Stimulated activated naive CD4-positive, alpha-beta T cell treated with Interleukin-2 at 50 U/mL for 16 hours (primary cell): ENCODE measurements at places on chromosomes 2 and 18.

- no peak for DNase-seq
Observed at GRCh38 chr18:8741532-8741931, 36.2 kb downstream of the MTCL1 start.

DNA sequence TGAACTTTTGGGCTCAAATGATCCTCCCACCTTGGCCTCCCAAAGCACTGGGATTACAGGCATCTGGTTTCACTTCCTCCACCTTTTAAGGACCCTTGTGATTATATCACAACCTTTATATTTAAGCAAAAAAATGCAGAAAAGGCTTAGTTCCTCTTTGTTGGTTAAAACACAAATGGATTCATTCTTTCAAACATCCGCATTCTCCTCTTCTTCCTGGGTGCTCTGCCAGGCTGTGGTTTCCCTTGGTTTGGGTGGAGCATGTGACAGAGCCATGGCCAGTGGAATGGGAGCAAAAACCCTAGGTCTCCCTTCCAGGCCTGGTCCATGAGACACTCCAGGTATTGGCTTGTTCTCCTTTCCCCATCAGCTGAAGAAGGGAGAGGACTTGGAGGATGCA is 9.9 kb upstream of the SLC66A3 start:
- DNase-seq: no peak

DNA sequence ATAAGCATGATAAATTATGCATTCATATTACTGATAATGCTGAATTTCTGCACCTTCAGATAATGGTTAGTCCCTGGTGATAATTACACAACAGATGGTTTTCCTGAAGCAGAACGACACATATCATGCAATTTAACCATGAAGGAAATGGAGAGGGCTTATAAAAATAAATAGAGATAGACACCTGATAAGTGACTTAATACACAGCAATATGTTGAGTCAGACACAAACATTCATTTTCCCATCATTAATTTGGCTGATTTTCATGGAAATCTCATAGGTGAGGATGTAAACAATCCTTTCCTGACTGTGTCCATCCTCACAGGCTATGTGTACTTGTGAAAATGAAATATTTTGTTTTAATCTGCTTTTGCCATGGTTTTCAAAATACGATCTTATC is 36.9 kb upstream of the DSEL start:
- DNase-seq: no peak

GRCh38 chr2:129231924-129232323 is 747.5 kb upstream of the RAB6C start:
- DNase-seq: no peak

DNA sequence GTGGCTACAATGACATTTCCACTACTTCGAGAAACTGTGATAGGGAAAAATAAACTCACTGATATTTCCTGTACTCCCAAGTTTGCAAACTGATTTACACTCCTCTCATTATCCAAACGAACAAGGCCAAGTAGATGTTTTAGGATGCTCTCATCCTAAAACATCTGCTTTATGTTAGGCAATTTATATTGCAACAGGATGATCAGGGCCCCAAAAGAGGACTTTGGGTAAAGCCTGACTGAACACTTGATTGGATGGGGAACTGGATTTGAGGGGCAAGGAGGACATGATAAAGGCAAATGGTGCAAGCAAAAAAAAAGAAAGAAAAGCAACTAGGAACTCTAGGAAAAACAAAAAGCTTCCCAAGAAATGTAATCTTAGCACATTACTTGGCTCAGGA is 2.1 kb upstream of the HES6 start:
- no peak for DNase-seq

DNA sequence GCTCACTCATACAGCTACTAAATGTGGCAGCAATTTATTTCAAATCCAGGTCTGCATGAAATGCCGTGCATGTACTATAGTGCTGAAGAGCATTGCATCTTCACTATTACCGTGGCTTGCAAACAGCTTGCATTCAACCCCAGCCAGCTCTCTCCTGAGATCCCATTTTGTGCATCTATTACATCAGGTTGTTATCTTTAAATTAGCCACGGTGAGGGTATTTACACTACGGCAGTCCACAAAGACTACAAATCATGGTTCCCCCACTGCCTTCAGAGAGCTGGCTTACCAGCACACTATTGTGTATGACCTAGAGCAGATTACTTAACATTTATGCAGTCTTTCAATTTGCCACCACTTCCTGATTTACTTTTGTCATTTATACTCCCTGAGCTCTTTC is 621.3 kb upstream of the LRATD1 start:
- no peak for DNase-seq

DNA sequence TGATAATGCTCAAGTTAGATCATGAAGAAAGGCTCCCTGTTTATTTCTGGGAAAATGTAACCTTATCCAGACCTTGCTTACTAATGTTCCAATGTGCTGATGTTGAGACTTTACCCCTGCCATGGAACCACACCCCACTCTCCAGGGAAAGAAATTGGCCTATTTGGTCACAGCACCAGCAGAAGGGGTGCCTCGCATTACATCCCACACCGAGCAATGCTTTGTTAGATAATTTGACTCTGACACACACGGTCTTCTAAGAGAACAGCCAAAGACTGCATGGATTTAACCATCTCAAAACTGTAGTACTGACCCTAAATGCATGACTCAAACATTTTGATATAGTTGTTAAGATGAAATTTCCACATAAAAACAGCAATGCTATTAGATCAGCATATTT is 152.1 kb upstream of the CCDC150 start:
- no peak for DNase-seq

- DNase-seq: no peak
Observed at GRCh38 chr18:60319129-60319528, 53.4 kb downstream of the MC4R start.

DNA sequence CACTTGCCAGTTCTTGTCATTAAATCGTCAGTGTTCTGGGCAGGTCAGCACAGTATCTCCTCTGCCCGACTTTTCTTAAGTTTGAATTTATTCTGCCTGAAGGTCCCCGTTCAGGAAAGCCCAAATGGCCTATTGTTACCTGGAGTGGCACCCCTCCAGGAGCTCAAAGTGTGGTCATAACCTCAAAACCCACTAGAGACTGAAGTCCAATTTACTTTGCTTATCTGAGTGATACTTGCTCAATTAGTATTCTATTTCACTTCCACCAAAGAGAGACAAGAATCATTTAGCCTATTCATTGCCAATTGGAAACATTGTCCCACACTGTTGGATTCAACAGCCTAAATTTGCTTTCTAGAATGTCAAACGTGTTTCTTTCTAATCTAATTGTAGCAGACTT is 375.3 kb downstream of the LNPK start:
- no peak for DNase-seq

GRCh38 chr2:112758711-112759110 is 5.7 kb downstream of the CKAP2L start:
- DNase-seq: no peak

- no peak for DNase-seq
Observed at GRCh38 chr2:201483342-201483741, 31.8 kb downstream of the STRADB start.

DNA sequence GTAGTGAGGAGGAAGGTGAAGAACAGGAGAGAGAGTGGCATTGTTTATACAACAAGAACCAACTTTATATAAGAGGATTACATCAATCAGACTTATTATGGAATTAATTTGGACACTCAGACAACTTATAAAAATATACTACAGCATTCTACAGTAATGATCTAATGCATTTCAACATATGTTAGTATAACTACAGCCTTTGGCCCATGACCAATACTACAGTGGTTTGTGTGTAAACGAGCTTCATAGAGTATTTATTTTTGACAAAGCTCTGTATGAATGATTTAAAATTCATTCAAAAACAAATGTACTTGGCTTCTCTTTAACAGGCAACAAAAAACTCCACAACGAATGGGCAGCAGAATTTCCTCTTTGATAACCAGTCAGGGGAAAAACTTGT is 72.8 kb downstream of the ZNF521 start:
- no peak for DNase-seq

- no peak for DNase-seq
Observed at GRCh38 chr2:100017633-100018032, 124.8 kb downstream of the AFF3 start.

DNA sequence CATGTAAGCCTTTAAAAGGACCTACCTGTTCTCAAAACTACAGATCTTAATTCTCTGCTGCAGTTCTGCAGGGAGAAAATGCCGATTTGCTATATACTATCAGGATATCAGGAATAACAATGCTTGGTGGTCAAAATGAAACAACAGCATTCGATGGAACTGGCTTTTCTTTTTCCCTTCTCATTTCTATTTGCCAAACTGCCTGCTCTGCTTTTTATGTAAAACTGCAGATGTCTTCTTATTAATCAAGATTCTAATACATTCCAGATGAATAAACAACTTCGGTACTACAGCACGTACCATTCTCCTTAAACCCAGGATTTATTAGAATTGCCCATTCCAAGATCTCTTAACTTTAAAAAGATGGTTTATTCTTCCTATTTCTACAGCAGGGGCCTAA is 100.9 kb downstream of the ZNF521 start:
- DNase-seq: no peak

GRCh38 chr2:186968277-186968676 is 119.3 kb upstream of the ZSWIM2 start:
- DNase-seq: no peak

DNA sequence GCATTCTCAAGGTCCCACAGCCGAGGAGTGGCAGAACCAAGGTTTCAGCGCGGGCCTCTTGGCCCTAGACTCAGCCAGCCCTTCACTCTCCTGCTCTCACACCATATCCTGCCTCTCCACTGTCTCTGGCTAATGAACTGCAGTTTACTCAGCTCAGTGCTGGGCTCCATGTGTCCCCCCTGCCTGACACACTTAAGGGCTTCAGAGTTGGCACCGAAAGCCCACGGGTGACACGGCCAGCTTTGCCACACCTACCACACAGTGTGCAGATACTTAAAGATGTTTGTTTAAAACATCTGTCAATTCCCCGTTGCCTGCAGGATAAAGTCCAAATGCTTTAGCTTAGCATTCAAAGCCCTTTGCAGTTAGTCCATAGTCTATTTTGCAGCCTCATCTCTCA is 241.2 kb downstream of the SEPTIN10 start:
- no peak for DNase-seq

GRCh38 chr18:50928551-50928950 is 39.3 kb upstream of the ELAC1 start:
- DNase-seq: no peak

GRCh38 chr2:55923091-55923981 is at the start of gene EFEMP1:
Gene EFEMP1 (minus strand): TSS chr2:55923782. CDS start chr2:55922440, 1,342 bp downstream.
- no peak for DNase-seq

GRCh38 chr18:78510091-78510490 is 469.5 kb upstream of the SALL3 start:
- no peak for DNase-seq

- no peak for DNase-seq
Observed at GRCh38 chr18:58230438-58231179, 186.6 kb downstream of the NEDD4L start.

- DNase-seq: no peak
Observed at GRCh38 chr18:326846-327245, 59.0 kb upstream of the THOC1 start.

DNA sequence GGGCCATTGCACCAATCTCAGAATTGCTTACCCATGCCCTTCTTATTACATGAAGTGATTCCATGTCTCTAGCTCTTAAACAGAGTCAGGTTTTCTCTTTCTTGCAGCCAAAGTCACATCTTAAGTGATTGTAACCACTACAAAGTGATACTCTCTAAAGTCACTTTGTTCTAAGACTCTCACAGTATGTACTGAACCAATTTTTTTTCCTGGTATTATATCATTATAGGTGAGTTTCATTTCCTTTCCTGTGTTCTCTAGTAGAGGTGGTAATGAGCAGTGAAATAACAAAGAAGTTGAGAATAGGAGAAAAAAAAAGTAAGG is 66.3 kb upstream of the DARS1 start:
- DNase-seq: no peak

GRCh38 chr2:158489366-158490112 is 32.8 kb downstream of the PKP4 start:
- no peak for DNase-seq

DNA sequence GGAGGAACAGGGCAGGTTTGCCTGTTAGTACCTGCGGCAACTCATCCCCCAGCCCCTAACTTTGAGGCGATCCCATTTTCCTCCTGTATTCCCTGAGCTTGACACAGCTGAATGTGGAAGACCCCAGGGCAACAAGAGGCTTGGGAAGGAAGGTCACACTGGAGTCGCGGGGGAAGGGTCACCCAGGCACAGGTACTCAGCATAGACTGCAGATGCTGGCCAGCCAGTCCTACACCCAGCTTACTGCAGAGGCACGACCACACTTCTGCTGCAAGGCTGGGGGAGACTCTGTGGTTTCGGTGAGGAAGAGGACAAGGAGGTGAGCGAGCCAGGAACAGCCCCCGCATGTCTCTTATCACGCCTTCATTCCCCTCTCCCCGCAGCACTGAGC is 91.5 kb downstream of the MALT1 start:
- DNase-seq: no peak

DNA sequence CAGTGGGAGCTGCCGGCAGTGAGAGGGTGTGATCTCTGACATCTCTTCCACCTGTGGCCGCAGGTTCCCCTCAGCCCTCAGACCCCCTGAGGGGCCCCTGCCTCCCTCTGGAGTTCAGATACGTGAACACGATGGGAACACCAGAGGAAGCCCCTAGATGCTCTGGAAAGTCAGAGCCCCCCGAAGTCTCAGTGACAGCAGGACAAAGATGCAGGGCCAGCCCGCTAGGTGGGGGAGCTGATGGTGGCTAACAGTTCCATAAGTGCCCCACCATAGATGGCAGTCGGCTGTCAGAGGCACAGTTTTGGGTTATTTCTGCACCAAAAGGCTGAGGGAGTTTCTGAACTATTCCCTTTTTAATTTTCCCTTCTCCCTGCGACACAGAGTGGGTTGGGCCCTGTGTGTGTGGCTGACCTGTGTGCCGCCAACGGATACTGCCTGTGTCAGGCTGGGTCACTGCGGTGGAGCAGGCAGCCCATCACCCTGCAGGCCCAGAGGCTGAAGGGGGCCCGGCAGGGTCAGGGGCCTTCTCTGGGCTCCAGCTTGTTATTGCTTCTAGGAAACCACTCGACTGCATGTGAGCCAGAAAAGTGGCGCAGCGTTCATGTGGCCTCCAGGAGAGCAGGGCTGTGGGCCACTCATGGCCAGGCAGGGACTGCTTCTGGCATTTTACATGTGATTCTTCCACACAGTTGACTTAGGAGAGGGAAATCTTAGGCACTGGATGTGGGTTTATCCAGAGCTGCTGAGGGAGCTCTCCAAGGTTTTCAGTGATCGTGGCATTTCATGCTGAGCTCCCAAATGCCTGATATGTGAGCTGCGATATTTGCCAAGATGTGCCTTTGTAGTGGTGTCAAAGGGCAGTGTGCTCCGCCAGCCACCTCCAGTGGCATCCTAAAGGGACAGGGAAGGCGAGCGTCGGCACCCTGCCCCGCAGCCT is 225.1 kb downstream of the SH3RF3 start:
- no peak for DNase-seq

GRCh38 chr2:132692816-132693215 is 22.8 kb upstream of the LYPD1 start:
- no peak for DNase-seq

- DNase-seq: no peak
Observed at GRCh38 chr2:181977661-181978350, 7.8 kb upstream of the PPP1R1C start.
